Activated CD8-positive, alpha-beta memory T cell treated with anti-CD3 and anti-CD28 coated beads, Interleukin-2, amount 10 ng/mL, durations not matched to agents 7 days and 5 days (primary cell): ENCODE measurements at places on chromosomes 12 and 14. TPM values are rescaled to one million over a fixed set of nuclear protein-coding genes. Genes with fewer than 3 reads are reported as not detected.

DEPDC4 gene
- 2.5 TPM for total RNA-seq

CEBPE gene
- total RNA-seq: 0.79 TPM

CPNE6 gene
- not detected for total RNA-seq

PLCZ1 gene
- total RNA-seq: not detected

ACOT6 gene
- total RNA-seq: not detected

IAPP gene
- total RNA-seq: not detected

NKX2-1 gene
- not detected for total RNA-seq

- H3K4me1 ChIP-seq: peaks cover 23% of the 10 kb centered on the region
- peaks cover 13% of the 10 kb centered on the region for H3K36me3 ChIP-seq
- no peak for DNase-seq
- no peak overlapping the region for H3K27ac ChIP-seq
- H3K27me3 ChIP-seq: no peaks in the 10 kb centered on the region
Observed at GRCh38 chr12:47107446-47107845, 27.7 kb upstream of the AMIGO2 start.

- H3K4me1 ChIP-seq: no peaks in the 10 kb centered on the region
- no peak within 1 kb of the TSS for H3K27ac ChIP-seq
- no peaks in the 10 kb centered on the region for H3K36me3 ChIP-seq
- no peaks in the 10 kb centered on the region for H3K27me3 ChIP-seq
- no peak within 1 kb of the TSS for H3K4me3 ChIP-seq
- DNase-seq: no peak
Observed at GRCh38 chr12:119178544-119179334, at the start of gene HSPB8. HSPB8 (plus strand) TSS chr12:119178931; CDS start chr12:119179313, 382 bp downstream.

DNA sequence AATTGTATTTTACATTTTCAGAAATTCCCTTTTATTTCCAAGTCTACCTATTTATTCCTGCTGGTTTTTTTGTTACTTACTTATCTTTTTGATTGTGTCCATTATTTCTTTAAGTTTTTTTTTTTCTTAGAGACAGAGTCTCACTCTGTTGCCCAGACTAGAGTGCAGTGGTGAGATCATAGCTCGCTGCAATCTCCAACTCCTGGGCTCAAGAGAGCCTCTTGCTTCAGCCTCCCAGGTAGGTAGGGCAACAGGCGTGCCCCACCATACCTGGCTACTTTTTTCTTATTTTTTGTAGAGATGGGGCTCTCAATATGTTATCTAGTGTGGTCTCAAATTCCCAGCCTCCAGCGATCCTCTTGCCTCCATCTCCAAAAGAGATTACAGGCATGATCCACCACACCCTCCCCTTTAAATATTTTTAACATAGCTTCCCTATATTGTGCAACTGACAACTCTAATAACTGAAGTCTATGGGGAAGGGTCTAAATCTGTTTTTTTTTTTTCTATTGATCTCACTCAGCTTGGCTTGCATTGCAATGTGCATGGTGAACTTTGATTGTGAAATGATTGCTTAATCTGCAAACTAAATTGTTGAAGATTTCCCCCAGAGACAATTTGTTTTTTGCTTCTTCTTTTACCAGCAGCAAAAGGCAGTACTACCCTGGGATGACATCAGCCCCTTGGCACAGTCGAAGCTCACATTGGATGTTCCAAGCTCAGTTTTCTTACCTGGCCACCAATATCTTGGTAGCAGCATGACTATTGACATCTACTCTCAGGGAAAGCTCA is 25.7 kb upstream of the COCH start:
- no peaks in the 10 kb centered on the region for H3K36me3 ChIP-seq
- no peaks in the 10 kb centered on the region for H3K4me1 ChIP-seq
- H3K27me3 ChIP-seq: peaks cover 49% of the 10 kb centered on the region
- no peak overlapping the region for H3K4me3 ChIP-seq

- H3K27me3 ChIP-seq: peaks cover 9% of the 10 kb centered on the region
- H3K36me3 ChIP-seq: no peaks in the 10 kb centered on the region
- H3K27ac ChIP-seq: peak overlapping the region; percentile 68
Observed at GRCh38 chr12:48903982-48904411, 21.3 kb downstream of the FKBP11 start.

GRCh38 chr12:92432724-92433441 is 269.9 kb upstream of the PLEKHG7 start:
- DNase-seq: no peak
- no peak overlapping the region for H3K27ac ChIP-seq
- no peaks in the 10 kb centered on the region for H3K27me3 ChIP-seq
- peaks cover 5% of the 10 kb centered on the region for H3K36me3 ChIP-seq

DNA sequence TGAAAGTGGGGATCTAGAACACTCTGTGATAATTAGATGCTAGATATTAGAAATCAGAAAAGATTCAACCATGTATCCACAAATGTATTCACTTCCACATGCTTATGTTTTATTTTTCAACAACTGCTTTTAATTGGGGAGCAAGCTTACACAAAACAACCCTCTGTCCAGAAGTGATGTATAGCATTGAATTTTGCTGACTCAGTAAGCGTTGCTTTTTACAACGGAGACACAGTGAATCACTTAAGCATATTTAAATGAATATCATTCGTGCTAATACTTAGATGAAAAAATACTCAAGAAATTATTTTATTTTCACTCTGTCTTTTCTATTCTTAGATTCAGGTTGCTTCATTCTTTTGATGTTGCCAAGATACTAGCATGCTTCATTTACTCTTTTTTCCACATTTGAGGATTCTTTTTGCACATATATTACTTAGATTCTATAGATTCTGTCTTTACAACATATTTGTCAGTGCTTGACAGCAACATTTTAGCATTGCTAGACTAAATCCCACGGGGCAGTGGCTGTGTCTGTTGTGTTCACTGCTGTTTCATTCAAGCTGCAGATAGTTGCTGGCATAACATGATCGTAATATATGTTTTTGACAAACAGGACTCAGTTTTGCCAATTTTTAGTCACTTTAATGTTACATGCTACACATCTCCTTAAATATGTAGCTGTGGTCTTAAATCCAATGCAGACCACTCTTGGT is 1714.4 kb upstream of the SEL1L start:
- no peaks in the 10 kb centered on the region for H3K4me1 ChIP-seq
- H3K27me3 ChIP-seq: no peaks in the 10 kb centered on the region
- no peak for DNase-seq
- H3K36me3 ChIP-seq: no peaks in the 10 kb centered on the region
- no peak overlapping the region for H3K27ac ChIP-seq
- H3K4me3 ChIP-seq: no peak overlapping the region

DNA sequence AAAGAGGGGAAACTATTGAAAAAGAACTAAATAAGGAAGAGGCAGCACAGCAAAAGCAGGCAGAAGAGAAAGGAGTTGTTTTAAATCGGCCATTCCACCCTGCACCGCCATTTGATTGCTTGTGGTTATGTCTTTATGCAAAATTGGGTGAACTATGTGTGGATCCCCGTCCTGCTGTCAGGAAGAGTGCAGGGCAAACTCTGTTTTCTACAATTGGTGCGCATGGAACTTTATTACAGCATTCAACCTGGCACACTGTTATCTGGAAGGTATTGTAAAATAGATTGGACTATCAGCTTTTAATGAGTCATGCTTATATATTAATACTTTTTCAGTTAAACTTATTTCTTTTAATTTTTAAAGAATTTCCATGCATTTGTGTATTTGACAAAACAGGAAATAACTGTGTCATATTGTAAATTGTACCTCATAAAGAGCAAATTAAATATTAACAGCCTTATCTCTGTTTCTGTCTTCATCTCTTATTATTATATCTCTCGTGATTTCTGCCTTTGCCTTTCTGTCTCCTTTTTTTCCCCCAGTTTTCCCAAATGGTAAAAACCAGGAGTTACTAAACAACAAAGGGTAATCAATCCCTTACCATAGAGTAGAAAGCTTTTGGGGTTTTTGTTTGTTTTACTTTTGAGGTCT is 86.4 kb downstream of the MON2 start:
- H3K27me3 ChIP-seq: no peaks in the 10 kb centered on the region
- peaks cover 32% of the 10 kb centered on the region for H3K36me3 ChIP-seq
- no peaks in the 10 kb centered on the region for H3K4me1 ChIP-seq
- no peak overlapping the region for H3K4me3 ChIP-seq
- DNase-seq: no peak
- H3K27ac ChIP-seq: no peak overlapping the region

GRCh38 chr12:98698603-98699463 is 53.7 kb downstream of the APAF1 start:
- no peaks in the 10 kb centered on the region for H3K27me3 ChIP-seq
- no peak overlapping the region for H3K27ac ChIP-seq
- DNase-seq: peak; percentile 66
- H3K4me1 ChIP-seq: peaks cover 17% of the 10 kb centered on the region
